Activated naive CD4-positive, alpha-beta T cell treated with anti-CD3 and anti-CD28 coated beads, Interleukin-2, amount 10 ng/mL, durations not matched to agents 5 hours and 36 hours (primary cell): ENCODE measurements at places on chromosomes 7 and 10. TPM values are rescaled to one million over a fixed set of nuclear protein-coding genes. Genes with fewer than 3 reads are reported as not detected.

The GPR22 gene
- not detected for total RNA-seq

The PLXNA4 gene
- 39.6 TPM for total RNA-seq

The PSD gene
- total RNA-seq = 2.5 TPM

The CUZD1 gene
- 2.0 TPM for total RNA-seq

The CYP2C18 gene
- not detected for total RNA-seq

The SDK1 gene
- 0.07 TPM for total RNA-seq

The WEE2 gene
- not detected for total RNA-seq

The CFAP70 gene
- 0.71 TPM for total RNA-seq

The HOXA13 gene
- not detected for total RNA-seq

The DENND2A gene
- not detected for total RNA-seq

The PKD2L1 gene
- not detected for total RNA-seq

The ZNF248 gene
- total RNA-seq = 10.6 TPM

The FGF8 gene
- total RNA-seq = not detected

The COPG2 gene
- 9.1 TPM for total RNA-seq

The CPA2 gene
- not detected for total RNA-seq

The RAMP3 gene
- total RNA-seq = not detected

The ICA1 gene
- 2.6 TPM for total RNA-seq

The UFSP1 gene
- 5.2 TPM for total RNA-seq

The FIGNL1 gene
- total RNA-seq = 29.8 TPM

The AGAP4 gene
- 20.9 TPM for total RNA-seq

The TCERG1L gene
- total RNA-seq = not detected

The ASB4 gene
- not detected for total RNA-seq

The IFIT3 gene
- total RNA-seq = 3.1 TPM

The DYNC1I1 gene
- total RNA-seq = not detected

The DYDC2 gene
- total RNA-seq = not detected

The GATA3 gene
- 54.9 TPM for total RNA-seq

The C10orf67 gene
- total RNA-seq = 0.18 TPM

The OR2A7 gene
- 4.5 TPM for total RNA-seq

The IFIT1B gene
- not detected for total RNA-seq

The SAMD9 gene
- 38.3 TPM for total RNA-seq

The HOXA4 gene
- total RNA-seq = not detected

The SLC16A9 gene
- 0.10 TPM for total RNA-seq
